CD4-positive, alpha-beta T cell treated with Interleukin-6 for 4 hours (primary cell): ENCODE measurements at places on chromosomes 5 and 9.

GRCh38 chr9:70285246-70285645 is 26.5 kb downstream of the SMC5 start:
- DNase-seq: no peak

DNA sequence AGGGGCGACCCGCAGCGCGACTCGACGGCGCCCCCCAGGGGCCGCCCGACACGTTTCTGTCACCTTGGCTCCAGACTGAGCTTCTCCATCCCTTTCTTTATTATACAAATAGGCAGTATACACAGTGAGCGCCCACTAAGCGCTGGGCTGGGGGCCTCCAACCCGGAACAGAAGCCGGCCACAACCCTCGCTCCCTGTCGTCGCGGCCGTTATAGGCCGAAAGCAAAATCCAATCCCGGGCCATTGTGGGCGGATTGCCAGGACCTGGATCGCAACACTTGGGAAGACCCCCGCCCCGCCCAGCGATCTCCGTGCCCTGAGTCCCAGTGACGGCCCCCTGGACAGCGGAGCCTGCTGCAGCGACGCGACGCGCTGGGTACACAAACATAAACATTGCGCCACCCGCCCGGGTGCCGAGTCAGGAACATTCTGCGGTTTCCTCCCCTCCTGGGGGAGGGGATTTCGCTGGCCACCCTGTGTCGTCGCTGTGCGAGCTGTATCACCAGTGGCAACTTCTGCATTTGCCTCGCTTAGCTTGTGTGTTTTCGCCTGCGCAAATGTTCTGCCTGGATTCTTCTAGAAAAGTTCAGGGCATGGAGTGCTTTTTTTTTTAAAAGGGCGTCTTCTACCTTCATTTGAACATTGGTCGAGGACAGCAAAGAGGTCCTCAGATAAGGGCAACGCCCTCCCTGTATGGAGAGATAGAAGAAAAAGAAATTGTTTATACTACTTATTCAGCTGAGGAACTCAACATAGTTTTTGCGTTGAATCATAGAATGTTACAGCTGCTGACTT is 1.3 kb upstream of the DUSP1 start:
- DNase-seq: peak; percentile 85

DNA sequence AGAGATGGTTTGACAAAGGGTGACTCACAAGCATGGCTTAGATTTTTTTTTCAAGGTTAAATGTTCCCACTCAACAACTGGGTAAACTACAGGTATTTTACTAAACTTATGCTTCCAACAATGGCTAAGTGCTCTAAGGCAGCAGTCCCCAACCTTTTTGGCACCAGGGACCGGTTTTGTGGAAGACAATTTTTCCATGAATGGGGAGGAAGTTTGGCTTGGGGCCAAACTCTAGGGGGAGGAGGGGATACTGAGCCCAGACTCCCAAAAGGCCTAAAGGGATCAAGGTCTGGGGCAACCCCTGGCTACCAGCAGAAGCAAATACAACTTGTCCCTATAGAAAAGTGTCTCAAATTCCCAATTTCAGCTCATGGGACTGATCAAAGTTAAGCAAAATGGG is 32.0 kb upstream of the HSD17B3 start:
- DNase-seq: no peak

GRCh38 chr9:27336126-27336525 is 39.2 kb upstream of the EQTN start:
- no peak for DNase-seq

- DNase-seq: no peak
Observed at GRCh38 chr9:137650779-137651178, 32.0 kb downstream of the EHMT1 start.

GRCh38 chr9:132211570-132211969 is 49.7 kb downstream of the NTNG2 start:
- DNase-seq: no peak

DNA sequence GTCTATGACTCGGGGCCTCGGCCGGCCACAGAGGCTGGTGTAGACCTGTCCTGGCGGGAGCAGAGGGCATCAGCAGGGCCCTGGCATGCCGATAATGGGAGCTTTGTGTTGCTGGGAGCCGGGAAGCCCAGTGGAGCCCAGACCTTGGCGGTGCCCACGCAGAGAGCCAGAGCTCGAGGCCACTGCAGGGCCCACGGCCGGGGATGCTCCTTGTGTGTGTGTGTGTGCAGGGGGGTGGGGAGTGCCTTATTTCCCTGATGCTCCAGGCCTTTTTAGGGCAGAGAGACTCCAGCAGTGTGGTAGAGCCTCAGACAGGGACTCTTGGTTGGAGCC is 5.4 kb upstream of the SLC6A18 start:
- DNase-seq: no peak

DNA sequence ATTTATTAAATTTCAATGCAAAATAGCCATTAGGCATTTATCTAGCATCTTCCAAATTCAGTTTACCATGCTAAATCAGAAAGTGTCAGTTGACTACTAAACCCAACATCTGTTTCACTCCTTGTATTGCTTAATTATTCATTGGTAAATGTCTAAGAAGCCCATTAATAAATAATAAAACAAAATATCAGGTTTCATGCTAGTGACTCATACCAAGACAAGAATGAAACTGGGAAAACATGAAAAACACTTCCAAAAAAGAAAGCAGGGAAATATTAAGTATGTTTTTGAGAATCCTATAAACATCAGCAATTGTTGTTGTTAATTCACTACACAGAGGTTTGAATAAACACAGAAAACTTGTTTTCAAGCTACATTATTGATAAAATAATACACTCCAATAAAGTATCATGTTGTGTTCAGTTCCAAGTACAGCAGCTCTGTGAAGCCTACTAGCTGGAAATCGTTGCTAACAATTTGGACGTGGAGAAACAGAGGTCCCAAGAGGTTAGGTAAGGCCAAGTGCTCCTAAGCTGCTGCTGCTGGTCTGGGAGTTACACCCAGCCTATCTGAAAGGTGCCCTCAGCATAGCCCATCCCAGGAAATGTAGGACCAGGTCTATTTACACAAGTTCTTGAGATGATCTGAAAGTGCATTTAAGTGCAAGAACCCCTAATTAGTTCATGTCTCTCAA is 78.8 kb downstream of the GNAQ start:
- DNase-seq: no peak

DNA sequence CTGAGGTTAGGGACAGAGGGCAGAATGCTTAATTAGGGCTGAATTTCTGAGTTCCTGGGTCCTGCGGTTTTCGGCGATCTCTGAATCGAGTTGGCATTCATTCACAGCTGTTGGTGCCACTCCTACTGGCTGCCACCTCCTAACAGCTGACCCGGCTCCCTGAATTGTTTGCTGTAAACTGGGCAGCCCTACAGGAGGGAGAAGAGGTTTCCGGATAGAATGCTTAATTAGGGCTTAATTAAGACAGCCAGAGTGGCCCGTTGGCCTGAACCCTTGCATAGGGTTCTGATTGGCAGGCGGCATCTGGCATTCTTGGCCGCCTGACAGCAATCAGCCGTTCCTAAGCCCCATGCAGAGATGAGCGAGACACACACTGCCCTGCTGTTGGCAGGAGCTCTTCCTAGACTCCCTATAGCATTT is 25.7 kb downstream of the FRMPD1 start:
- DNase-seq: no peak

DNA sequence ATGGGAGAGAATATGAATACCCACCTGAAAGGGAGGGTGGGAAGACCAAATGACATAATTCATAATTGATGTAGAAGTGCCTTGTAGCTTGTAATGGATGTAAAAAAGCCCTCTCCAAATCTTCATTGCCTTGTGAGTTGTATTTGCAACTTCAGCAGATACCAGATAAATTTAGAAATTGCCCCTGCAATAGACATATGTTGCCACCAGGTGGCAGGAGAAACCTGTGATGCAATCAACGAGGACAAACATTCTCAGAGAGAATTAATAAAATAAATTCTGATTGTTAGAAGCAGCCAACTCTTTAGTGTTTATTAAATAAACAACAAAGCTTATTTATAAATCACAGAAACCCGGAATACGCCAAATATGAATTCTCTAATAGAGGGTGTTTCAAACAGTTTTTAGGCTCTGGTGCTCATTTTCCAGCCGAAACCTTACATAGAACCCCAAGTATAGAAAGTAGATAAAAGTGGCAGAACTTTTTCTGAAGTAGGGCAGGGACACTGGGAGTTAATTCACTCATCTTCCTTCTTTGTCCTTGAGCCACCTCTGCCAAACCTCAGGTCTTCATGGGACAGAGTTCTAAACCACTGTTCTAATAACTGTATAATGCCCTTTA is 147.8 kb downstream of the TMEM38B start:
- peak; percentile 13 for DNase-seq

DNA sequence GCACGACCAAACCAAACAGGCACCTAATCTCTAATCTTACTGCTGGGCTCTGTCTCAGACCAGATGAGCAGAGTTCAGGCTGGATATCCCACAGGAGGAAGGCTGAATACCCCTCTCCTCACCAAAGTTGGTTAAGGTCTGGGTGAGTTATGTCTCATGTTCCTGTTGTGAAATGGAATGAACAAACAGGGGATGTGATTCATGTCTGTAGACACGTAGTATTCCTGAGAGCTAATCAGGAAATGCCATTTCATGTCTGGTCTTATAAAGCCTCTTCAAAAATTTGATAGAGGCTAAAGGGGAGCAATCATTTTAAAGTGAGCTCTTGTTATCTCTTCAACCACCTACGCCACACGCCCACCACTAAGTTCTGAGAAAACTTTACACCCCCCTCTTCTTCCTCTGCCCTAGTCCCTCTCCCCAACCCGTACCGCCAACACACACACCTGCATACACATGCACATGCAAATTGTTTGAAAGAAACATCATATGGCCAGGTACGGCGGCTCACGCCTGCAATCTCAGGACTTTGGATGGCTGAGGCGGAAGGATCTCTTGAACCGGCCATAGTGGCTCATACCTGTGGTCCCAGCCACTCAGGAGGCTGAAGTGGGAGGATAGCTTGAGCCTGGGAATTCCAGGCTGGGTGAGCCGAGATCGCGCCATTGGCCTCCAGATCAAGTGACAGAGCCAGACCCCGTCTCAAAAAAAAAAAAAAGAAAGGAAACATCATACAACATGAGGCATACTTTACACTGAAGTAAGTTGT is 69.8 kb upstream of the RAI14 start:
- no peak for DNase-seq

GRCh38 chr5:124642151-124642550 is 104.3 kb downstream of the ZNF608 start:
- DNase-seq: no peak

GRCh38 chr5:67941614-67942401 is 273.7 kb upstream of the PIK3R1 start:
- no peak for DNase-seq

- no peak for DNase-seq
Observed at GRCh38 chr5:97131139-97131710, 11.2 kb downstream of the LIX1 start.

DNA sequence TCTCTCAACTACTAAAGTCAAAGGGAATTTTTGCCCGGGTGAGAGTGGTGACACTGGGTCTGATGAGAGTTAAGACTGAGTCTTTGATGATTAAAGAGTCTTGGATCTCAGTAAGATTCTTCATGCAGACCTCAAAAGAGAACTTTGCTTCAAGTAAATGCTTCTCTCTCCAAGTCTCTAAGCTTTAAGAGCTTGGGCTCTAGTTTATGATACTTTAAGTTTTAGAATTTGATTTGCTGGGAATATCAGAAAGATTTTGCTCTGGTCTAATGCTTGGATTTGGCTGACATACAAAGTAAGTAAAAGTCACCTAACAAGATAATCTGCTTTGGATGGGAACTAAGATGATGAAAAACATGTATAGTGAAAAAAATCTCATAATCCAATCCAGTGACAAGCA is 566.3 kb downstream of the MAT2B start:
- DNase-seq: no peak

GRCh38 chr9:95826183-95826838 is 49.2 kb upstream of the ERCC6L2 start:
- no peak for DNase-seq

DNA sequence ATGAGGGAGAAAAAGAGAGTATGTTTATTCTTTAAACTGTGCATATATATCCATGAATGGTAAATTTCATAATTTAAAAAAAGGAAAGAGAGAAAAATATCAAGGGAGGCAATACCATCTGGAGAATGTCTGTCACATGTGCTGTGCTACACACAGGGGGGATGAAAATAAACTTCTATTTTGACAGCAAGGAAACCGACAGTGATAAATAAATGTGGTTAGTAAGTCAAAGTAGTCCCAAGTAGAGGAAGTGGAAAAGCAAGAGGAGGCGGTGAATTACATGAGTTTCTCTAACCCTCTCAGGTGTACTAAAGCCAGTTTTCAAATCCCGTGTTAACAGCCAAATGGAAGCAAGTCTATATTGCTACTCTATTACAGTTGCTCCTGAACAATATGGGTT is 83.3 kb downstream of the ICE1 start:
- DNase-seq: no peak

GRCh38 chr9:125789196-125789595 is 42.0 kb downstream of the PBX3 start:
- no peak for DNase-seq

GRCh38 chr5:41465493-41466171 is 44.8 kb downstream of the PLCXD3 start:
- no peak for DNase-seq

- DNase-seq: no peak
Observed at GRCh38 chr5:178280631-178281030, 48.0 kb upstream of the PHYKPL start.

DNA sequence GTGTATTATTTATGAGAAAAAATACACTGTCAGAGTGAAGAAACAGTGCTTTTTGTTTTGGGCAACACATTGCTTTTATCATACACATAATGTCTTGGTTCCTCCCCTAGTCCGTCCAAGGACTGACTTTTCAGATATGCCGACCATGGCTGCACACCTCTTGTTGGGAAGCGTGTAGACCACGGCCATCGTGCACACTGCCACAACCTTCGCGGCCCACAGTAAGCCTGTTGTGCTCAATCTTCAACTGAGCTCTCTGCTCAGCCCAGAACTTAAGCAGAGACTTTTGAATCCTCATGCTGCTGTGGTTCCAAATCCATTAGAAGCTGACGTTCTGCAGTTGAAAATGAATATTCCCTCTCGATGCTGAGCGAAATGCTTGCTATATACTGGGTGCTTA is 157.6 kb upstream of the IRX2 start:
- no peak for DNase-seq

DNA sequence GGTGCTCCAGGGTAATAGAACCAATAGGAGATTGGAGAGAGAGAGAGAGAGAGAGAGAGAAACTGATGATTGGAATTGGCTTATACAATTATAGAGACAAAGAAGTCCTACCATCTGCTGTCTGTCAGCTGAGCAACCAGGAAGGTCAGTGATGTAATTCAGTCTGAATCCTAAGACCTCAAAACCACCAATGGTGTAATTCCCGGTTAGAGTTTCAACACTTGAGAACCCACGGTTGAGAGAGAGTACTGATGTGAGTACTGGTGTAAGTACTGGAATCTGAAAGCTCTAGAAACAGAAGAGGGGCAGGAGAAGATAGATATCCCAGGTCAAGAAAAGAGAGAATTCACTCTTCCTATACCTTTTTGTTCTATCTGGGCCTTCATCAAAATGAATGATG is 775.8 kb downstream of the EFNA5 start:
- no peak for DNase-seq

- DNase-seq: no peak
Observed at GRCh38 chr9:114916481-114916880, 13.9 kb downstream of the TNFSF8 start.

DNA sequence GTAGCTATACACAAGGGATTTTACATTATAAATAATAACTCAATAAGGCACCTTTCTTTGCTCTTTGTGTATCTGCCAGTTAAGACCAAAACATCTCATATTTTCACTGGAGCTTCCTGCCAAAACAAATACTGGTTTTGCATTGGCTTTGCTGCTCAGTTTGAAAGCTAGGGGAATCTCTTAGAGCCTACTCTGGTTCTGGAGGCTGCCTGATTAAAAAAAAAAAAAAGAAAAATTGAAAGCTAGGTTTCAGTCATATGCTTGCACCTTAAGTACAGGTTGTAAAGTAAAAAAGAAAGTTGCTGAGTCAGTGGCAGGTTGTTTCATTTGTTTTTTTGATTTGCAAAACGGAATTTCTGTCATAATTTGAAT is 2.3 kb downstream of the DENND4C start:
- DNase-seq: no peak
